Activated naive CD4-positive, alpha-beta T cell treated with anti-CD3 and anti-CD28 coated beads for 36 hours (primary cell): ENCODE measurements at places on chromosomes 1 and 21. TPM values are rescaled to one million over a fixed set of nuclear protein-coding genes. Genes with fewer than 3 reads are reported as not detected.

DNA sequence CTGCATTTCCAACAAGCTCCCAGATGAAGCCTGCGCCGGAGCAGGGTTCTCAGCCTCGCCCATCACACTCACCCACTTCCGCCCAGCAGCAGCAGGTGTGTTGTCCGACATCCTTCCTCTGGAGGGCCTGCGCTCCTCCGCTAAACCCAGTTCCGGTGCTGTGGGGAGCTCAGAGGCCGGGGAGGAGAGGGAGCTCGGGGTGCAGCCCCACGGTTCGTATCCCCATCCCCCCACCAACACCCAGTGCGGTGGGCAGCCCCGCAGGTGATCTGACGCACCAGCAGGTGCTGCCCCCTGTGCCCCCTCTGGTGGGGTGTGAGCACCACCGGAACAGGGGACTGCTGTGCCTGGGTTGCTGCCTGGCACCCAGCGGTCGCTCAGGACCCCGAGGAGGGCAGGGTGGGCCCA is 3.4 kb upstream of the PEX10 start:
- no peaks in the 10 kb centered on the region for H3K36me3 ChIP-seq
- peak overlapping the region; percentile 79 for H3K27ac ChIP-seq
- H3K4me1 ChIP-seq = peaks cover 34% of the 10 kb centered on the region
- DNase-seq = peak; percentile 79
- H3K4me3 ChIP-seq = peak overlapping the region; percentile 69
- no peaks in the 10 kb centered on the region for H3K27me3 ChIP-seq

GRCh38 chr1:101148980-101149379 is 87.8 kb upstream of the S1PR1 start:
- peak overlapping the region; percentile 33 for H3K27ac ChIP-seq
- H3K36me3 ChIP-seq = no peaks in the 10 kb centered on the region
- H3K27me3 ChIP-seq = no peaks in the 10 kb centered on the region
- peaks cover 49% of the 10 kb centered on the region for H3K4me1 ChIP-seq
- H3K4me3 ChIP-seq = no peak overlapping the region

DNA sequence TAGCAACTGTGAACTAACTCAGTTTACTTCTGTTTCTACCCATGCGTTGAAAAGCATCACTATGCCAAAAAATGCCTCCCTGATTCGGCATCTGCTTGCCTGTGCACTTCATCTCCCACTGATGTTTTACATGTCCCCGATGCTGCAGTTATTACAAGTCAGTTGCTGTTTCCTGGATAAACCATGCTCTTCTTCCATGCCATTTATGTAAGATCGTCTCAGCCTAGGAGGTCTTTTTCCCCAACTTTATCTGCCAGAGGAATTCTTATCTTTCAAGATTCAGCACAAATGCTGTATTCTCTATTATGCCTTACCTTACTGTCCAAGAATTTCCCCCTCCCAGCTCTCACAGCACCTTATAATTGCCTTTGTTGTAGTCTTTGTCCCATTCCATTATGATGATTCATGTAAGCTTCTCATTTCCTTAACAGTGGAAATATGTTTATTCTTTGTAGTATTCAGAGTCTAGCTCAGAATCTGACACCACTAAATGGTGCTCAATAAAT is 30.0 kb downstream of the PRKACB start:
- peaks cover 57% of the 10 kb centered on the region for H3K4me1 ChIP-seq
- H3K27ac ChIP-seq = no peak overlapping the region
- DNase-seq = no peak
- peak overlapping the region; percentile 1 for H3K4me3 ChIP-seq

DNA sequence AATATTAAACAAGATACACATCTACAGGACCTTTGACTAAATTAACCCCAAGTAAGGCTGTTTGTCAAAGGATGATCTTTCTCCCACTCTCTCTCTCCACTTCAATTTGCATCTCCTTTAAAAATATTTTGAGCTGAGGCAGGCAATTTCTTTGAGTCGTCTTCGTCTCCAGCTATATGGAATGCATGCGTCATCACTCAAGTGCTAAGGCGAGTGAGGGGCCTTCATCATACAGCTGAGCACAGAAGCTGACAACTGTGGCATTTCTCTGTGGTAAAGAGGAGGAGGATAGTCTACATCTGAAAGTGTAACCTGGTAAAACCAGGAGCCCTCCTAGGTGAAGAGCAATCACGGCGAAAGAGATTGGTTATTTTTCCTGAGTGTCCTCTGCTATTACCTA is 7.6 kb downstream of the EPHX4 start:
- DNase-seq = no peak
- H3K4me3 ChIP-seq = no peak overlapping the region
- H3K36me3 ChIP-seq = no peaks in the 10 kb centered on the region

DNA sequence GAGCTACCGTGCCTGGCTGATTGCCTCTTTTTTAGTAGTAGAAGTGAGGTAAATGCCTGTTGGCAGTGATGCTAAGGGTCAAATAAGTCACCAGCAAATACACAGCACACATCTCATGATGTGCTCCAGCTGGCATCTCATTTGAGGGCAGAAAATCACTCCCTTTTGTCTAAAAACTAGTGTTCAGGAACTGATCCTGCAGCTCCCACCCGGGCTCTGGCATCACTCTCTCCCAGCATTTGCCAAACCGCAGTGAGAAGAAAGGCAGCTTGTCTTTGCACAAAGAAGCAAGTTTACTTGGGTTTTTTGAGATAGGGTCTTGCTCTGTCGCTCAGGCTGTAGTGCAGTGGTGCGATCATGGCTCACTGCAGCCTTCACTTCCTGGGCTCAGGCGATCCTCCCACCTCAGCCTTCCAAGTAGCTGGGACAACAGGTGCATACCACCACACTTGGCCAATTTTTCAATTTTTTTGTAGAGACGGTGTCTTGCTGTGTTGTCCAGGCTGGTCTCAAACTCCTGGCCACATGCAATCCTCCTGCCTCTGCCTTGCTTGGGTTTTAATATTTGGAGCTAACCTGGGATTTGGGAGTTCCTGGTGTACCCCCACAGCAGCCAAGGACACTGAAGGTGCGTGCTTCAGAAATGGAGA is 4.1 kb downstream of the RBP7 start:
- no peaks in the 10 kb centered on the region for H3K36me3 ChIP-seq
- no peak for DNase-seq
- H3K4me1 ChIP-seq = peaks cover 10% of the 10 kb centered on the region

DNA sequence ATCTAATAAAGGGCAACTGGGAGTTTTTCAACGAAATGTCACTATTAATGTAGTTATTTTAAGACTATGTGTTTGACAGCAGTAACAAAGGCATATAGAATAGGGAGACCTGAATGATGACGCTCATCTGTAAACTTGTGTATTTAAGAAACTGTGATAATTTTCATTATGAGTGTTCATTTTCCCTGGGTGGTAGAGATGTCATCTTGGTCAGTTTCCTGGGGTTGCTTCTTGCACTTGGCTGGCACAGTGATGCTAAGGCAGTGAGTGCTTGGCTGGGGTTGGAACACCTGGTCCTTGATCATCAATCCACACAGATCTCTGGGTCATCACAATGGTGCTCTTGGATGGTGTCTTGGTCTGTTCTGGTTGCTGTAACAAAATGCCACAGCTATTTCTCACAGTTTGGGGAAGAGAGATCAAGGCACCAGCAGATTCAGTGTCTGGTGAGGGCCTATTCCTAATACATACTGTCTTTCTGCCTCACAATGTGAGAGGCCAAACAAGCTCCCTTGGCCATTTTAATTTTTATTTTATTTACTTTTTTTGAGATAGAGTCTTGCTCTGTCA is 7.9 kb upstream of the SMYD2 start:
- no peaks in the 10 kb centered on the region for H3K36me3 ChIP-seq
- H3K27ac ChIP-seq = no peak overlapping the region

- no peaks in the 10 kb centered on the region for H3K4me1 ChIP-seq
- no peak overlapping the region for H3K4me3 ChIP-seq
- no peak overlapping the region for H3K27ac ChIP-seq
- no peaks in the 10 kb centered on the region for H3K27me3 ChIP-seq
- peaks cover 35% of the 10 kb centered on the region for H3K36me3 ChIP-seq
Measured at GRCh38 chr1:47257224-47257623, 25.2 kb upstream of the TAL1 start.

GRCh38 chr1:24856787-24857506 is 73.1 kb downstream of the RUNX3 start:
- no peaks in the 10 kb centered on the region for H3K4me1 ChIP-seq
- no peak overlapping the region for H3K4me3 ChIP-seq
- H3K27me3 ChIP-seq = no peaks in the 10 kb centered on the region
- no peak for DNase-seq

DNA sequence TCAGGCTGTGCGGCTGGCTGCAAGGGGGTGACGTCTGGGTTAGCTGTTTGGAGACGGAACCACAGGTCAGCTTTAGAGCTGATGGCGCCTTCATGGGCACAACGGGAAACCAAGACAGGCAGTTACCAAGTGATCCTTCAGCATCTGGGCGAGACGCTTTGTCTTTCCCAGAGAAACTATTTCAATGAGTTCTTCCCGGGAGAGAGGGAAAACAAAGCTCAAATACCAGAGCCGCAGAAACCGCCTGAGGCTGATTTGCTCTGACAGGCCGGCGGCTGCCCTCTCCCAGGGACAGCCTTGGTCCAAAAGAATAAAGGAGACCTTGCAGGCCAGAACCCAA is 76.5 kb downstream of the CD58 start:
- DNase-seq = no peak
- peaks cover 3% of the 10 kb centered on the region for H3K4me1 ChIP-seq
- no peaks in the 10 kb centered on the region for H3K27me3 ChIP-seq
- H3K36me3 ChIP-seq = no peaks in the 10 kb centered on the region
- no peak overlapping the region for H3K4me3 ChIP-seq
- no peak overlapping the region for H3K27ac ChIP-seq

- peaks cover 60% of the 10 kb centered on the region for H3K27me3 ChIP-seq
- peak; percentile 7 for DNase-seq
- no peak overlapping the region for H3K27ac ChIP-seq
- H3K4me3 ChIP-seq = peak overlapping the region; percentile 10
- H3K4me1 ChIP-seq = peaks cover 5% of the 10 kb centered on the region
Measured at GRCh38 chr1:233614173-233614742, 352 bp downstream of the KCNK1 start.

GRCh38 chr1:204206121-204206520 is 7.7 kb downstream of the GOLT1A start:
- H3K27me3 ChIP-seq = peaks cover 15% of the 10 kb centered on the region
- peaks cover 11% of the 10 kb centered on the region for H3K4me1 ChIP-seq

GRCh38 chr1:75742047-75742625 is 17.6 kb downstream of the ACADM start:
- DNase-seq = no peak
- H3K4me1 ChIP-seq = peaks cover 2% of the 10 kb centered on the region
- H3K4me3 ChIP-seq = no peak overlapping the region
- peaks cover 24% of the 10 kb centered on the region for H3K36me3 ChIP-seq
- H3K27ac ChIP-seq = no peak overlapping the region

GRCh38 chr21:38591218-38591537 is 92.9 kb upstream of the ERG start:
- H3K27ac ChIP-seq = no peak overlapping the region
- no peak overlapping the region for H3K4me3 ChIP-seq
- no peaks in the 10 kb centered on the region for H3K4me1 ChIP-seq
- no peaks in the 10 kb centered on the region for H3K36me3 ChIP-seq
- DNase-seq = no peak
- peaks cover 21% of the 10 kb centered on the region for H3K27me3 ChIP-seq

DNA sequence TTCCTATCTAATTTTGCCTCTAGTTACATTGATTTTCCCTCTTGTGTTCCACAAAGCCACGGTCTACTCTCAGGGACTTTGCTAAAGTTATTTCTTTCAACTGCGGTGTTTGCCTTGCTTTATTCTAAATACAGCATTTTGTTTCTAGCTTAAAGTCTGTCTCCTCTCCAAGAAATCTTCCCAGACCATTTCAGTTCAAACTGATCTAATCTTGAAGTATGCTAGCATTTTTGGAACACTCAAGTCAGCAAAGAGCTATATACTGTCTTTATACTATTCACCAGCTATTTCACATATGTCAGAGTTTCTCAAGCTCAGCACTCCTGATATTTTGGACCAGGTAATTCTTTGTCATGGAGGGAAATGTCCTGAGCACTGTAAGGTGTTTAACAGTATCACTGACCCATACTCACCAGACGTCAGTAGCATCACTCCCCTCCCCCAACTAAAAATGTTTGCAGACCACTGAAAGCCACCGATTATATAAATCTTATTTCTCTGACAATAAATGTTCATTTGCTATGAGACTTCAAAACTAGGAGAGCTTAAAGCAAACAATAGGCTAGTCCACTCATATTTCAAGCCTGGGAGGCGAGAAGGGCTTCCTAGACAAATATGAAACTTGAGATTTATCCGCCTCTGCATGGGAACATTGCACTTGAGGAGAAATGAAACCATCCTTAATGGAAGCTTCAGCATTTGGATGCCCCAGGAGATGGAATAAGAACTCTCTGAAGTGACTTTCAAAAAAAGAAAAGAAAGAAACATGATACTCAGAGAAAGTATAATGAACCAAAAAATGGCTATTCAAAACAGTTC is 81.1 kb downstream of the KIAA0319L start:
- H3K27me3 ChIP-seq = no peaks in the 10 kb centered on the region
- H3K36me3 ChIP-seq = peaks cover 22% of the 10 kb centered on the region
- DNase-seq = no peak
- H3K4me1 ChIP-seq = no peaks in the 10 kb centered on the region
- H3K4me3 ChIP-seq = no peak overlapping the region

The S100A7A gene
- not detected for total RNA-seq

The TMEM54 gene
- total RNA-seq = 0.84 TPM

The KIRREL1 gene
- not detected for total RNA-seq

The PSMD4 gene
- total RNA-seq = 192 TPM
